ENCODE measurements at places on chromosomes 5 and 9. TPM values are rescaled to one million over a fixed set of nuclear protein-coding genes. Genes with fewer than 3 reads are reported as not detected.

DNA sequence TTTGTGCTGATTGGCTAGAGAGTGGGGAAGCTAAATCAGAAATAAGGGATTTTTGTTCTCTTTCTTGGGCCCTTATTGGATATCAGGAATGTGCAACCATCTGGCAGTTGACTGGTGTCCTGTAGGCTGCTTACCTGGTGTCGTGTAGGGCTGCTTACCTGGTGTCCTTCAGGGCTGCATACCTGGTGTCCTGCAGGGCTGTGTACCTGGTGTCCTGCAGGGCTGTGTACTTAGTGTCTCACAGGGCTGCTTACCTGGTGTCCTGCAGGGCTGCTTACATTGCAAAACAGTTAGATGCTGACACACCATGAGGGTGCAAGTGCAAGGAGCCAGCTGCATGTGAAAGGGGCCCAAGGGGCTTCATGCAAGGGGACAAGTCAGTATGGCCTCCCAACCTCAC, 249.3 kb downstream of the ICE1 start:
- DNase-seq, result no peak

The CCL27 gene
- not detected for total RNA-seq

- no peak for DNase-seq
Observed at GRCh38 chr5:30498972-30499371, 694.5 kb upstream of the CDH6 start.

The ROR2 gene
- 18.6 TPM for total RNA-seq

DNA sequence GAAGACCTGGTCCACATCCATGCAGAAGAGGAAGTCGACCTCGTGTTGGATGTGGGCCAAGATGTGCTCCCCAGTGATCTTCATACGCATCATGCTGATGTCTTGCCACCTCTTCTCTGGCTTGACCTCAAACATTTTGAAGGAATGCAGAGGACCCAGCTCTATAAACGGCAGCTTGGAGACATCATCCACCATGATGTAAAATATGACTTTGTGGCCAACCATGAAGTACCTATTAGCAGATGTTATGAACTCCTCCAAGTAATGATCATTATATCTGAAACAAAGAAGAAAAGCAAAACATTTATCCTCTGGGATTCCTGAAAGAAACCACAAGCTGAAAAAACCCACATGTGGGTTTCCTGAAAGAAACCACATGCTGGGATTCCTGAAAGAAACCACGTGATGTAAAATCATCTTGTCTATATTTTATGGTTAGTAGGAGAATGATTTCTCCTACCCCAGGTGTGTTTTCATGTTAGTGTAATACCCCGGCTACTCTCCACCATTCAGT, 52.3 kb downstream of the GGTA1 start:
- DNase-seq, result no peak

GRCh38 chr5:61461417-61461816, 129.4 kb downstream of the ZSWIM6 start:
- DNase-seq, result no peak

GRCh38 chr9:129239946-129240490, 62.0 kb upstream of the IER5L start:
- peak; percentile 11 for DNase-seq

The AQP3 gene
- 3.6 TPM for total RNA-seq

The CXCL14 gene
- total RNA-seq, result 0.21 TPM

The MOB3B gene
- total RNA-seq, result 3.7 TPM

DNA sequence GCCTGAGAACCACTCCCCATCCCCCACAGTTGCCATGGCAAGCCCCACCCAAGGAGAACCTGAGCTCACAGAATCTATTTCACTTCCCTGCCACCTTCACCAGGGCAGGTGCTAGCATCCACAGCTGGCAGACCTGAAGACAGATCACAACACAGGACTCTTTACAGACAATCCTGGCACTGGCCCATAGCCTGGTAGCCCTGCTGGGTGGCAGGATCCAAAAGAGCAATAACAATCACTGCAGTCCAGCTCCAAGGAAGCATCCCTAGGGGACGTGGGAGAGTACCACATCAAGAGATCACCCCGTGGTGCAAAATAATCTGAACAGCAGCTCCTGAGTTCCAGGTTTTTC, 463.2 kb upstream of the PIK3R1 start:
- DNase-seq, result no peak

- no peak for DNase-seq
Observed at GRCh38 chr5:50712479-50712878, 46.0 kb downstream of the PARP8 start.

The TAF1L gene
- not detected for total RNA-seq

DNA sequence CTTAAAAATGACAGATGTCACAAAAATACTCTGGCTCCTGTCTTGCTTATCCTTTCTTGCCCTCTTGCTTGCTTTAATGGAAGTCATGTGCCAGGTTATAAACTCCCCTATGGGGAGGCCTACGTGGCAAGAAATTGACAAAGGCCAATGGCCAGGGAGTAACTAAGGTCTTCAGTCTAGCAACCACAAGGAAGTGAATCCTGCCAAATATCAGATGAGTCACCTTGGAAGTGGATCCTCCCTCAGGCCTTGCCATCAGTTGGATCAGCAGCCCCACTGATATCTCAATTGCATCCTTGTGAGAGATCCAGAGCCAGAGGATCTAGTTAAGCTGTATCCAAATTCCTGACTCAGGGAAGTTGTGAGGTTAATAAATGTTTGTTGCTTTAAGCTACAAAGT, 82.8 kb downstream of the CAAP1 start:
- DNase-seq, result no peak

The ITGA2 gene
- total RNA-seq, result 0.79 TPM

DNA sequence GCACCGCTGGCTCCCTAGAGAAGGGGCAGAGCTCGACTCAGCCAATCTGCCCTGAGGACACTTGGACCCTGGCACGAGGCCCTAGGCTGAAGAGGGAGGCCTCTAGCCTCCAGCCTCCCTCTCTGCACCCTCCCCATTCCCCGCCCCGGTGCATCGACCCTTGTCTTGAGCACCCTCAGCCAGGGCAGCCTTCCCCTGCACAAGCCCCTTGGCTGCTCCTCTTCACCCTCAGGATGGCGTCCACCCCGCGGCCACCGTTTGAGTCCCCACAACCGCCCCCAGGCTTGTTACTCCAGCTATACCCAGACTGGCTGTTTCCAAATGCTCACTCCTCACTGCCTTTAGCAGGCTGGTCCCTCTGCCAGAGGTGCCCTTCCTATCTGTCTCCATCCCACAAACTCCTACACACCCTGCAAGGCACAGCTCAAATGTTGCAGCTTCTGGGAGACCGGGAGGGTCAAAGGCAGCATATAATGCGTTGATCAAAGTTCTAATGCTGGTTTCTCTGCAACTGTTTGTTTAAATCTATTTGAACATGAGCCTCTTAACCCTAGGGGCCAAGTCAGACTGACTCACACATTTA, 6.5 kb upstream of the FAM163B start:
- DNase-seq, result no peak

DNA sequence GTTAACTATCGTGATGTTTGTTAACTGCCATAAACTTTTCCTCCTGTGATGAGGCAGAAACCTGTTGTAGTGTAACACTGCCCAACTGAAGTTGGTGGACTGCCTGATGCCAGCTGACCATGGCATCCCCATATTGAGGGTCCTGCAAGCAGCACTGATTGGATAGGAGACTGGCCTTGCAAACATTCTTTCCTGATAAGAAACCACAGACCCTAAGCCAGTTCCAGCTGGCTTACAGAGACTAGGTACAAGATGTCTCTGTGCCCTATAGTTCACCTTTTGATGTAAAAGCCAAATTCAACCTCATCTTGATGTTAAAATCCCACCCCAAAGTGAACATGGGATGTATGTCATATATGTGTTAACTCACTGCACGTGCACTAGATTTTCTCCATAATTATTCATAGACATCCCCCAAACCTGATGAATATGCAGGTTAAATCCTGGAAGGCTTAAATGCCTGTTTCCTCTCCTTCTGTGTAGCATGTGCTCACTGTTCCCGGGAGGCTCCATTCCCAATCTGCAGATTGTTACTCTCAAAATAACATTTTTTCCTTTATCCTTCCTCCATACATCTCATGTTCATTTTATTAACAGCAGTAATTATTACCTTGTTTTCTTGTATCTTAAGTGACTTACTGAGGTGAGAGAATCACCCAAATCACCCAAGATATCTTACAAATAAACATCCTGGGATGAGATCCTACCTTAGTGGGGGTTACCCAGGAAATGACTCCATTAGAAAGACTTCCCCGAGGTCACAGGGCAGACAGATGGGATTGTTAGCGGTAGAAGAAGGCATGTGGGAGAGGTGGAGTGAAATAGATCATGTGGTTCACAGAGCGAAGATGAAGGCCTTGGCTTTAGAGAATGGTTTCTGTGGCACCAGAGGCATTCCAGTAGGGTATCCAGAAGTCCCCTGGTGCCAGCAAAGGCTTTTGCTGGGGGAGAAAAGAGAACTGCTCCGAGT, 566.7 kb downstream of the CCDC171 start:
- no peak for DNase-seq

DNA sequence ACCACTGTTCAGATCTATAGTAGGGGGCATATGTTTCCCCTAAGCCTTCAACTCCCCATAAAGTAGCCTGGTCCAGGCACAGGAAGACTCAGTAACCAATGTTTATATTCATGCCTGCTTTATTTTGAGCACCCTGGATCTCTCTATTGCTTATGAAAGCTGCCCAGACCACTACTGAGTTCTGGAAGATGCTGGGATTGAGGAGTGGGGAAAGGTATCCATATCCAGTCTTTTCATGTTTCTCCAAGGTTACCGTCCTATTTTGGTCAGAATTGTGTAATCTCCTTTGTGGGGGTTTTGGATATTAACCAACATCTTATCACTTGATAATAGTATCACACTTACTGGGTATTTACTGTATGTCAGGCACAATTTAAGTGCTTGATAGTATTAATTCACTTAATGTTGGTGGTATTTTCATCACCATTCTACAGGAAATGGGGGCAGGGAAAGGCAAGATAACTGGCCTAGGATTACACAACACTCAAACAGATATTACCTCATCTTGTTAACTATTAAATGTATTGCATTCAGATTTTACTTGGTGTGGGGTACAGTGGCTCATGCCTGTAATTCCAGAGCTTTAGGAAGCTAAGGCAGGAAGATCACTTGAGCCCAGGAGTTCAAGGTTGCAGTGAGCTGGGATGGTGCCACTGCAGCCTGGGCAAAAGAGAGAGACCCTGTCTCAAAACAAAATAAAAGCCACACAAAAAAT, 36.3 kb downstream of the RUSC2 start:
- DNase-seq, result no peak

GRCh38 chr5:124274949-124275348, 471.5 kb downstream of the ZNF608 start:
- DNase-seq, result no peak

DNA sequence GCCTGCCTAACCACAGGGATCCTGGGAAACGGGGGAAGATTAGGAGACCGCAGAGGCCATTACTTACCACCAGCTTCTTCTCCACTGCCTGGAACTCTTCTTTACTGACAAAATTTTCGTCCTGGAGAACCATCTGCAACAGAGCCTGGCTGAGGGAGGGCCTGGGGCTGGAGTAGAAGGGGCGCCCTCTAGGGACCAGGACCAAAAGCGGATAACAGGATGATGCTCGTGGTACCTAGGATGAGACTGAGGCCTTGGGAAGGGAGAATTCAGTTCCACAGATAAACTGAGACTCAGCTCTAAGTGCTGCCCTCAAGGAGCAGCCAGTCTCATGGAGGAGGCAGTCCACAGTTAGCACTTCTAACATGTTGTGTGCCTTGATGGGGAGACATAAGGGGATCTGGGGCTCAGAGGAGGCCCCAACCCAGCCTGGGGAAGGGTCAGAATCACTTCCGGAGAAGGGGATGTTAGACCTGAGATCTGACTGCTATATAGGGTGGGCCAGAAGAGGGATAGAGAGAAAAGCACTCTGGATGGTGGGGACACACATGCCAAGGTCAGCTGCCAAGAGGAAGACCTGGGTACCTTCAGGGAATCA, 1.2 kb downstream of the SPATA24 start:
- peak; percentile 26 for DNase-seq

The SLC36A3 gene
- not detected for total RNA-seq

GRCh38 chr5:122319897-122320296, 7.9 kb downstream of the SNCAIP start:
- no peak for DNase-seq

The TPPP gene
- total RNA-seq, result 0.07 TPM

DNA sequence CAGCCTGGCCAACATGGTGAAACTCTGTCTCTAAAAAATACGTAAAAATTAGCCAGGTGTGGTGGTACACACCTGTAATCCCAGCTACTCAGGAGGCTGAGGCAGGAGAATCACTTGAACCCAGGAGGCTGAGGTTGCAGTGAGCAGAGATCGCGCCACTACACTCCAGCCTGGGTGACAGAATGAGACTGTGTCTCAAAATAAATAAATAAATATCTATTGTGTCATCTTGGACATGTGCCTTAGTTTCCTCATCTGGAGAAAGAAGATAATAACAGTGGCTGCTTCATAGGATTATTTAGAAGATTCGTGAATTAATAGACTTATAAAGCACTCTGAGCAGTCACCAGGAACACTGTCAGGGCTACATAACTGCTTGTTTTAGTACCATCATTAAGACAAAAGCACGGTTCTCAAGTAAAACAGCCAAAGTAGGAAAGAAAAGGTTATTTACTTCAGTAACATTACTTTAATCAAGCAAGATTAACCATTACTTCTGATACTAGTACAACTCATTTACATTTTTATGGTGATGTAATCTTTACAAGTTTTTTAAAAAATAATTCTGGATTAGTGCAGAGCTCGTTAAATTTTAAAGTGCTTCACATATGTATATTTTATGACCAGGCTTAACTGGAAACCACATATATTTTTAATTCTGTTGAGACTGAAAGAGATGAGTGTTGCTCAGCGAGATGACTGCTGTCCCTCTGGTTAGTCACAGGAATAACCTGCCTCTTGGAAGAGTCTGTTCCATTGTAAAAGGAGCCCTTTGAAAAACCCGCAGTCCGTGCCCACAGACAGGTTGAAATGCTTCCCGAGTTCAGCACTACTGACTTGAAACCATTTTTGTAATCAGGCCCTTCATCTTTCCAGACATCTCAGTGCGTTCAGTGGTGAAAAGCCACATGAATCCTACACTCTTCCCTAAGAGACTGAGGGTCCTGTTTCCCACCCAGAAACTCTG, 36.7 kb downstream of the ANKH start:
- no peak for DNase-seq

The CSF1R gene
- 0.62 TPM for total RNA-seq

DNA sequence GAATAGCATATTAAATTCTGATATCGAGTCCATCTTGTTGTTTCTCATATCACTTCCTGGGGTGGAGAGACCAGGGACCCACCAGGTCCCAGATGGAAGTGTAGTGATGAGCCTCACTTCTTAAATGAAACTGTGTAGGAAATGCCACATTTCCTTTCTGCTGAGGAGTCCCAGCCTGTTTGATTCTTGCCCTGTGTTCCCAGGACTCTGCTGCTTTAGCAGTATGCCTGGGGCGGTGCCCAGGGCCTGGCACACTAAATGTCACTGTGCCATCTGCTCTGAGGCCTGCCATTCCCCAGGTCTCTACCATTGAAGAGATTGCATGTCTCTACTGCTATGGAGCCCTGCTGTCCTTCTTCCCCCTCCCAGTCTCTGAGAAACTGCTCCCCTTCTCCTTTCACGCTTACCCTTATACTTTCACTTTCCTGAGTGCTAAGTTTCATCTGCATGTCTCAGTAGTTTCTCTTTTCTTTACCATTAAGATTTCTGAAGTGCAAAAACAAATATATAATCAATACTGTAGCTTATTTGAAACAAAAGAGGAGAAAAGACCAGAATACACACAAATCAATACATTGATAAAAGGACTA, 260.4 kb downstream of the GABRB2 start:
- no peak for DNase-seq

GRCh38 chr5:180197016-180197702, 11.9 kb downstream of the RASGEF1C start:
- no peak for DNase-seq

GRCh38 chr5:143564417-143564816, 160.9 kb upstream of the NR3C1 start:
- DNase-seq, result no peak
